ENCODE measurements at places on chromosomes 7 and 10. TPM values are rescaled to one million over a fixed set of nuclear protein-coding genes. Genes with fewer than 3 reads are reported as not detected.
A peak's percentile ranks its signal among the peaks of the same experiment; 100 is the strongest.

GRCh38 chr10:86439544-86439943, 72.9 kb upstream of the GRID1 start:
- H3K36me3 ChIP-seq, result peaks cover 59% of the 10 kb centered on the region
- H3K4me3 ChIP-seq, result no peak overlapping the region
- peaks cover 27% of the 10 kb centered on the region for H3K4me1 ChIP-seq
- H3K27ac ChIP-seq, result peak overlapping the region; percentile 64
- no peak for DNase-seq
- H3K27me3 ChIP-seq, result no peaks in the 10 kb centered on the region

GRCh38 chr7:17144322-17144721, 154.1 kb upstream of the AHR start:
- H3K27me3 ChIP-seq, result peaks cover 2% of the 10 kb centered on the region
- DNase-seq, result peak; percentile 79
- H3K4me1 ChIP-seq, result peaks cover 51% of the 10 kb centered on the region
- peak overlapping the region; percentile 83 for H3K27ac ChIP-seq

DNA sequence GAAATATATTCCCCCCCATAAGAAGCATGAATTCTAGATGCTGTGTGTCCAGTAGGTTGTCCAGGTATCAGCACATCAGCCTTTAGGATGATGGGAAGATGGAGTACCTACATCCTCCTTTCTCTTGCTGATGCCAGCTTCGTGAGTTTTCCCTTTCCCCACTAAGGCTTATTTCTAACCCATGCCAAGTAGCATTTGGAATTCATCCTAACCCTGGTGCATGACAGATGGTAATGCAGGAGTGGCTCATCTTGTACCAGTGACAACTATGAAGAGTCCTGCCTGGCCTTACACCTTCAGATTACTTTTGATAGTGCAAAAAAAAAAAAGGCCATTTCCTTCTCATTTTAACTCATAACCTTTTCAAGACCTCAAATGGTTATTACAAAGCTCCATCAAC, 58.7 kb downstream of the ARHGAP21 start:
- DNase-seq, result no peak
- peaks cover 2% of the 10 kb centered on the region for H3K36me3 ChIP-seq
- no peak overlapping the region for H3K4me3 ChIP-seq
- no peaks in the 10 kb centered on the region for H3K27me3 ChIP-seq
- no peaks in the 10 kb centered on the region for H3K4me1 ChIP-seq
- H3K27ac ChIP-seq, result no peak overlapping the region

GRCh38 chr7:124022551-124022950, 10.3 kb downstream of the TMEM229A start:
- H3K36me3 ChIP-seq, result no peaks in the 10 kb centered on the region
- H3K27me3 ChIP-seq, result no peaks in the 10 kb centered on the region
- no peak for DNase-seq
- H3K4me1 ChIP-seq, result no peaks in the 10 kb centered on the region
- H3K4me3 ChIP-seq, result no peak overlapping the region
- H3K27ac ChIP-seq, result no peak overlapping the region

DNA sequence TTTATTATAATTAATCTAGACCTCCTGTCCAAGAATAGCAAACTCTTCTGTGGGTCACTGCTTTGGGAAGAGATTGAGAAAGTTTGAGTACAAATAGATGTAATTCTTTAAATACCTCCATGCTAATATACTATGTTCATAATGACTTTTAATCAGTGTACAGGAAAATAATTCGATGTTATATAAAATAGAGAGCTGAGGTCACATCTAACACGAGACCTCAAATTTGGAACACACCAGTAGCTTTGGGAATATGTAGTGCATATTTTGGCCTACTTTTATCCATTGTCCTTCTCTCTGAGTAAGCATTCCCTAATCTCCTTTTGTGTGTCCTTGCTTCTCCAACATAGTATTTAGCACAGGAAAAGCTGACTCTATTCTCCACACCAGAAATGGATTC, 27.3 kb upstream of the CABCOCO1 start:
- H3K27ac ChIP-seq, result no peak overlapping the region
- no peaks in the 10 kb centered on the region for H3K4me1 ChIP-seq
- no peaks in the 10 kb centered on the region for H3K36me3 ChIP-seq

DNA sequence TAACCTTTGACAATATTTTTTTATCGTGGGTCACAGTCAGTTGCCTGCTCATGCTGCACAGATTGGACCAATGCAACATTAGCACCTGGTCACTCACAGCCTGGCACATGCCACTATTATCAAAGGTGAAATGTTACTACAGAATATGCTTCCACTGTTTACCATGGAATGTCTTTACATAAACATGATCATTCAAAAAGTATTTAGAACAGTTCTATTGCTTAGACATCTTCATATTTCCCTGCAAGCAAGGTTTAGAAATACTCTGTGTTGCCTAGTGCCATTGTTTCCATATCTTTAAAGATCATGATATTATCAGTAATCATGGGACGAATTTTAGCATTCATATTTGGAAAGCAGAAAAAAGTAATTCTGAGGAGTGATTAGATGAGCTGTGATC, 179.9 kb upstream of the CHRM2 start:
- H3K4me1 ChIP-seq, result no peaks in the 10 kb centered on the region
- H3K27me3 ChIP-seq, result no peaks in the 10 kb centered on the region
- no peak overlapping the region for H3K27ac ChIP-seq
- no peaks in the 10 kb centered on the region for H3K36me3 ChIP-seq

DNA sequence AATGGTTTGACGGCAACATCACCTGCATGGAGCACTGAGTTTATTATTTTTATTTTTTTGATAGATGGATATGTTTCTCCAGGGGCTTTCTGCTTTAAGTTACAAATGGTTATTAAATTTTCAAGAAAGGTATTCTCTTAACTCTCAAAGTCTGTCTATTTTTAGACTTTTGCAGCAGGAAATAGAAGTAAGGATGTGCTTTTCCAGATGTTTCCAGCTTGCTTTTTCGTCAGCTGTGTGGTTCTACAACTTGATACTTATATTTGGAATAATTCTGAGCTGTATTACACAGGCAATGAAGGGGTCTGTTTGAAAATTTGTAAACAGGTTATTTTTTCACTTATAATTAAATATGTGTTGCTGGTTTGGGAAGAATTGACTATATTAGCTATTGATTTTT, 69.0 kb downstream of the CACNB2 start:
- peaks cover 4% of the 10 kb centered on the region for H3K4me1 ChIP-seq
- no peak overlapping the region for H3K27ac ChIP-seq
- H3K27me3 ChIP-seq, result no peaks in the 10 kb centered on the region
- H3K36me3 ChIP-seq, result no peaks in the 10 kb centered on the region
- no peak overlapping the region for H3K4me3 ChIP-seq

GRCh38 chr7:148397551-148397950, 193.0 kb upstream of the C7orf33 start:
- H3K4me3 ChIP-seq, result no peak overlapping the region
- peaks cover 32% of the 10 kb centered on the region for H3K27me3 ChIP-seq
- no peaks in the 10 kb centered on the region for H3K36me3 ChIP-seq
- no peak overlapping the region for H3K27ac ChIP-seq

- no peaks in the 10 kb centered on the region for H3K4me1 ChIP-seq
- no peaks in the 10 kb centered on the region for H3K36me3 ChIP-seq
- no peak overlapping the region for H3K27ac ChIP-seq
- no peak overlapping the region for H3K4me3 ChIP-seq
Measured at GRCh38 chr7:41385996-41386395, 316.9 kb downstream of the INHBA start.

- H3K27ac ChIP-seq, result no peak overlapping the region
- H3K4me3 ChIP-seq, result no peak overlapping the region
- H3K27me3 ChIP-seq, result no peaks in the 10 kb centered on the region
- no peak for DNase-seq
- H3K4me1 ChIP-seq, result no peaks in the 10 kb centered on the region
Measured at GRCh38 chr10:81145975-81146374, 608.3 kb downstream of the SH2D4B start.

PAXIP1 gene
- 31.4 TPM for total RNA-seq

Data from activated CD4-positive, alpha-beta T cell treated with anti-CD3 and anti-CD28 coated beads for 36 hours (primary cell).